ENCODE measurements at places on chromosomes 5 and 9.

GRCh38 chr5:72463449-72464052 lies 43.7 kb downstream of the ZNF366 start:
- no peak for DNase-seq

DNA sequence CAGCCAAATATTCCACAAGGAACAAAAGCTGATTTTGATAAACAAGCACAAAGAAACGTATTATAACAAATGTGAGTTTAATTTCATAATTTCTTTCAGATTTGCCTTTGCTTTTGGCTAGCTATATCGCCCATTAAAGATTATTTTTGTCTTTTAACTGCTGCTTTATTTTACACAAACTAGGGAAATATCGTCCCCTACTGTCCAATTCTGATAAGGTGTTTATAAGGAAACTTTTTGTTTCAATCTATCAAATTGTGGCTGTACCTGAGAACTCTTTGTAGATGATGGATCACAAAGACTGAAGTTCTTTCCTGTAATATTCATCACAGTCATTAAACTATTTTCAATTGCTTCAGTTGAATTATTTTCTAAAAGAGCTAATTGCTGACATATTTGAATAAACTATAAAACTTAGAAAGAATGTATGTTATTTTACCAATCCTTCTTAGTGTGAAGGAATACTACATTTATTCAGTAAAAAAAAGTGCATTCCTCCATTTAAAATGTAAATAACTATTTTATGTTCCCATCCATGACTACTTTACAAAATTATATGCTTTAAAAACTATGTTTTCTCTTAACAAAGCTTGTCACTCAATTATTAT lies 431.3 kb upstream of the ITGA1 start:
- no peak for DNase-seq

- no peak for DNase-seq
These were observed 279.8 kb upstream of the POU5F2 start for GRCh38 chr5:94021246-94021645.

DNA sequence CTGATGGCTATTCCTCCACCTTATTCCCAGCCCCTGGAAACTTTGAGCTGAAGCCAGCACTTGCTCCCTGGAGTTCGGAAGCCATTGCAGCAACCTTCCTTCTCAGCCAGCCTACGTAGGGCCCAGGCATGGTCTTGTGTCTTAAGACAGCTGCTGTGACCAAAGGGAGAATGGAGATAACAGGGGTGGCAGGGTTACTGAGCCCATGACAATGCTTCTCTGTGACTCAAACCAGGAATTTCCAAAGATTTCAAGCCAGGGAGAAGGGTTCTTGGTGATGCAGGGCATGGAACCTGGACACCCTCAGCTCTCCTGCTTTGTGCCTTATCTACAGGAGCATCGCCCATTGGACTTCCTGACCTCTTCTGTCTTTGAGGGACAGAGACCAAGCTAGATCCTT lies 12.2 kb downstream of the SLC31A2 start:
- DNase-seq = no peak

DNA sequence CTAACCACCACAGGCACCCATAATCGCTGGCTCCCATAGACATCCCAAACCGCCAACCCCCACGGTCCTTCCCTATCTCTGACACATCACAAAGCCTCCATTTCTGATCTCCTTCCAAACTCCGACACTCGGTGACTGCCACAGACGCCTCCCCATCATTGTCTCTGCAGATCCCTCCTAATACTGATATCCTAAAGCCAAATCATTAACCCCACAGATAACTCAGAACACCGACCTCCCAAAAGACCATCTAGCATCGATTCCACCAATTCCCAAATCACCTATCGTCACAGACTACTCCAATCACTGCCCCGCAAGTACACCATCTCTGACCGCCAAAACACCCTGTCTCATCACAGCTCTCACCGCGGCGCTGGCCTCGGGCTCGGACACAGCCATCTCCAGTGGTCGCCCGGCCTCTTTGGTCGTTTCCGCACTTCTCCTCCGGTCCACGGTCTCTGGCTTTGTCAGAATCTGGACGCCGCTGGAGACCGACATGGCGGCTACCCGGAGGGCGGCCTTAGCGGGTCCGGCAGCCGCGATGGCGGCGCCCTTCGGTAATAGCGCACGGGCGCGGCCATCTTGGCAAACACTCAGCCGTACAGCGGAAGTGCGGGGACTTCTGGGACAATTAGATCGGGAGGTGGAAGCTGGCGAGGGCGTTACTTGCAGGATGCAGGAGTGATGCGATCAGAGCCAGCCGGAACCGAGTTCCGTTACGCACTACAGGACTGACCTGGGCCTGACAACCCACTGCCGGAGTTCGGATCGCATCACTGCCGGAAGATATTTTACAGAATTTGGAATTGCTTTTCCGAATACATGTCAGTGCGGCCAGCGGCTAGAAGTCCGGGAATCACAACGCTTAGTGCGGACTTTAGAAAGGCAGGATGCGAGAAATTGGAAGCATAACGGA lies at the start of gene ZFP37:
TSS of gene ZFP37 (minus strand) at position 534 of the 916 bp plus-strand sequence. CDS start at position 498, 36 bp downstream.
- peak; percentile 57 for DNase-seq

GRCh38 chr9:137048655-137049543 lies 2.9 kb upstream of the NPDC1 start:
- DNase-seq = no peak

DNA sequence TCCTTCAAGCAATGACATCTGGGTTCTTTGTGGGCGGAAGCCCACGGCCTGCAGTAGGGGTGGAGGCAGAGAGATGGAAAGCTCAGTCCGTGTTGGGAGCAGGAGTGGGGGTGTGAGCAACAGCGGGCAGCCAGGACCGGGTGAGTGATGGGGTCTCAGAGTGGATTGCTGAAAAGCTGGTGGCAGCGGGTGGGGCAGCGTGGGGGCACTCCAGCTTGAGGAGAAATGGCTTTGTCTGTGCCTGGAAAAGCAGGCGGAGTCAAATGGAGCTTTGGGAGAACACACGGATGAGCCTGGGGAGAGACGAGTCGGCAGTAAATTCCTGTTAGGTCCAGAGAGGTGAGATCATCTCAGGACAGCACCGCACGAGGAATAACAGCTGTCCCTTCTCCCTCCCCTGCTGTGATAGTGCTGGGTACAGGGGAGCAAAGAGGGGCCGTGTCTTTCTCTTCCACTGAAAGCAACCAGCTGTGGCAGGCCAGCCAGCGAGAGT lies 42.1 kb downstream of the CACNA1B start:
- no peak for DNase-seq

DNA sequence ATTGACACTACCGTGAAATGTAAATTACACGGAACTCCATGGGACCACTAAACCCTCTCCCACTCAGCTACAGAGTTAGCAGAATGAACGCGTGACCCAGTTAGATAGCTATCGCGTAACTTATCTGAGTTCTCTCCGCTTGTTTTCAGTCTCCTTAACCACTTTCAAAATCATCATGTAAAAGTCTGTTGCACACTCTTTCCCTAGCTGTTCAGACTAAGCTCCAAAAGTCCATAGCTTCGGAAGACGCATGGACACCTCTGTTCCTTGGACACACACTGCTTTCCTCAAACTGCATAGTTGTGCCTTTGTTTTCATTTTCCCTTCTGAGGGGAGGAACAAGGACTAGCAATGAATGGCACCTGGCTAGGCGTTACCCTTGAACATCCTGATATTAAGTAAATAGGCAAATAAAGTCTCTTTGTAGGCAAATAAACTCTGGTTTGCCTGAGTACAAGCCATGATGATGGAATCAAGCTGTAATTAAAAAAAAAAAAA lies 83.3 kb downstream of the DAPK1 start:
- no peak for DNase-seq

DNA sequence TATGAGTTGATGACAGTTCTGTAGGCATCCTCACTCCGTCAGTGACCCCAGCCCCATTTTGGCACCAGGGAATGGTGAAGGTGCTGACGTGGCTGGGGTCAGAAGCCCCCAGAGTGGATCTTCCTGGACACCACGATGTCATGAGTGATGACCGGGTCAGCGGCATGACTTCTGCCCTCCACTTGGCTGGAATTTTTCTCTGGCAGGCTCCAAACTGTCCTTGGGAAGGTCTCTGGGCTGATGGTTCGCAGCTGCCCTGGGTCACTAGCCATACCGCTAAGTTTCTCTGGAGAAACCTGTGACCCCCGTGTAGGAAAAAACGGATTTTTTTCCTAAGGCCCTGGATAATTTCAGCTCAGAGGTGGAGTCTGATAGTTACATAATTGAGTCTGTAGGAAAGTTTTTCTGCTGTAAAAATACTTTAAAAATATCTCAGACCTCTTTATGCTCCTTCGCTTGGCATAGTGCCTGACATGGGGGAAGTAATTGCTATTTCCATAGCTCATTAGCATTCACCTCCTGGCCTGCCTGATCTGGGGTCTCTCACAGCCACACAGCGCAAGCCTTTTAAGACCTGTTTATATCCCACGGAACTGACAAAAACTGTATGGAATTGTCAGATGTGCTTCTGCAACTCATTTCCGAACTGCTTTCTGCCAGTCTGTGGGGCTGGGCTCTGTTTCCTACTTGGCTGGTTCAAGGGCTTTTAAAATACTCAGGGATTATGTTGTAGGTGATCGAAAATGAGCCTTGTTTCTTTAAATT lies 69.2 kb downstream of the ANGPTL2 start:
- DNase-seq = no peak

GRCh38 chr5:179378441-179379271 lies 33.4 kb upstream of the ADAMTS2 start:
- DNase-seq = no peak

DNA sequence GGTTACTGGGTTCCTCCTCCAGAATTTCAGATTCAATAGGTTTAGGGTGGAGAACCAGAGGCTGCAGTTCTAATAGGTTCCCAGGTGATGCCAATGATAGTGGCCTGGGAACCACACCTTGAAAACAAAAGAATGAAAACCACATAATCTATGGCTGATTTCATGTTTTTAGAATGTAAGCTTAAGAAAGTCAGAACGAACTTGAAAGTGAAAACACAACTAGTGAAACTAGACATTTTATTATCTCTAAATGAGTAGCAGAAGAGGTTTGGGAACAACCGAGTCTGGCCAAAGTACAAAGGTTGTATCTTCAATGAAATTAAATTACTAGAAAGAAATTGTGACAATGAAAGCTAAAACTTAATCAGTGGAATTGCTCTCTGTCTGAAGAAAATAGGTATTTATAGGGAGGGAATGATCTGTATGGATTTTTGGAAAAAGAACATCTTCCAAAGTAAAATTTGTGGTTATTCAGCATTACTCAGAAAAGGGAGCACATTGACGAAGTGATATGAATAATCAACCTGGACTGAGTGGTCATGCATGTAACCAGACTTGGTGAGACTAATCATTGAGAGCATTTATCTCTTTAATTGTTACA lies 24.9 kb upstream of the CEP120 start:
- no peak for DNase-seq

DNA sequence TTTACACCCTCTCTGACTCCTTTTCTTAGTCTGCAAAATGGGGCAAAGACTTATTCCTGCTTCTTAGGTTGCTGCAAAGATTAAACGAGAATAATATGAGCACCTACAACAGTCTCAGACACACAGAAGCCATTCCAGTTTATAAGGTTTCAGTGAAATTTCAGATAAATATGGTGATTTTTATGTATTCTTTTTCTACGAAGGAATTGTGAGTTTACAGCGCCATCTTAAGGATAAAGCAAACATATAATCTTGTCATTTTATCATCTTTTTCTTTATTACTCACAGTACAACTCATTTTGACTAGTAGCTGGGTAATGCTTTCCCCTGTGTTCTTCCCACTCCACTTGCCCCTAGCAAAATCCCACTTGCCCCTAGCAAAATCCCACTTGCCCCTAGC lies 29.2 kb upstream of the SMC5 start:
- DNase-seq = no peak

DNA sequence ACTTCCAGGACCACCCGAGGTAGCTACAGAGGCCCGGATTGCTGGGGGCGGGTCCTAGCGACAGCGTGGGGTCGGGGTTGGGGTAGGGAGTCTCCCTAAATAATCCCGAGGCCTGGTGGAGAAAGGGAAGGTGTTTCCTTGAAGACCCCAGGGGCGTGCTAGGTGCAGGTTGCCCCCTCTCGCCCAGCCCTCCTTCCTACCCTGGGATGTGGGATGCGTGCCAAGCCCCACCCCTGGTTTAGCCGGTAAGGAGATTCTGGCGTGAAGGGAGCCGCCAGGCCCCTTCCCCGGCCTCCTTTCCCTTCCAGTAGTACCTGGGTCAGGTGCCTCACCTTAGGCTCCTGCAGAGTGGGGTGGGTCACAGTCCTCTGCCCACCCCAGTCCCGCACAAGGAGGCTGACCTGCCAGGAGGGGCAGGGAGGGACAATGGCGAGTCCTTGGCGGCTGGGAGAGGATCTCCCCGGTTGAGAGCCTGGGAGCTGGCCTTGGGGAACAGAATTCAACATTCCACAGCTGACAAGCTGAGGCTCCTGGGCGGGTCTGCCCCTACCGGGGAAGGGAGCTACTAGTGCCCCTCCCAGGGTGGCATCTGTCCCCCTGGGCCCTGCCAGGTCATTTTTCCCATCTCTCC lies 674 bp downstream of the TSPAN17 start:
- no peak for DNase-seq

- DNase-seq = no peak
These were observed 1.7 kb upstream of the DCP2 start for GRCh38 chr5:112974901-112975300.

DNA sequence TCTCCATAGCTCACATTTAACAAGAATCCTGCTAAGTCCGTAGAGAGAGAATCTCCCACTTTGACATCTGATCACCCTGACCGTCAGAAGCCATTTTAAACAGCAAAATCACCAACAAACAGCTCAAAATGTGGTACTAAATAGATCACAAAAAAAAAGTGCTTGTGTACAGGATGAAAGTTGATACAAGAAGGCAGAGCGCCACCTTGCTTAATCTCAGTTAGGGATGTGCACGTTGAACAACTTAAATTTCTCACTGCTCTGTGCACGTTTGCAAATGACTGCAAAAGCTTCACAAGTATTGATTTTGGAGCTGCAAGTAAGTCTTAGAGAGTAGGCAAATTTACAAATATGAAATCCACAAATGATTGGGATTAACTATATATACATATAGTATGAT lies 63.1 kb upstream of the NREP start:
- DNase-seq = no peak

DNA sequence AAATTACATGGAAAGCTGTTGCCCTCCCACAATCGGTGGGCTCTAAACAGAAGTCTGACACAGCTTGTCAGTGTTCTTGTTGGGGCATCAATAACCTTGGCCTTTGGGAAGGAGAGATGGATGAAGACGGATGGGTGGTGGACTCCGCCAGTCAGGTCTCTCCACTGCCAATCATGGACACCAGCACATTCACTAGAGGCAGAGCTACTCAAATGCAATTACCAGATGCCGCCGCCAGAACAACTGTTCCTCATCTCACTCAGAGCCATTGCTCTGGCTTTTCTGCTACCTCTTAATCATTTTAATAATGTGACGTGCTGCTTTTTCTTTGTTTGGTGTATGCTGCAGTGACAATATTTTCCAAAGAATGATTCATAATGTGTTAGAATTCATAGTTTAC lies 27.9 kb upstream of the SEMA5A start:
- no peak for DNase-seq

DNA sequence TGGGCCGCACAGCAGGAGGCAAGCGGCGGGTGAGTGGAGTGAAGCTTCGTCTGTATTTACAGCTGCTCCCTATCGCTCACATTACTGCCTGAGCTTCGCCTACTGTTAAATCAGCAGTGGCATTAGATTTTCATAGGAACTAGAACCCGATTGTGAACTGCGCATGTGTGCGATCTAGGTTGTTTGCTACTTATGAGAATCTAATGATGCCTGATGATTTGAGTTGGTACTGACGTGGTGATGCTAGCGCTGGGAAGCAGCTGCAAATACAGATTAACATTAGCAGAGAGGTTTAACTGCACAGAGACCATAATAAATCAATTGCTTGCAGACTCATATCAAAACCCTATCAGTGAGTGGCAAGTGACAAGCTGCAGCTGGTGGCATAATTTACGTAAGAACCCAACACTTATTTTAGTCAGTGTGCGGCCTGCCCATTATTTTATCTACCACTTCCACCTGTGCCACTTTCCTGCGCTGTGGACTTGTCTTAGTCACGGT lies 133.4 kb upstream of the CDH9 start:
- no peak for DNase-seq

Measured in stimulated activated CD8-positive, alpha-beta memory T cell treated with anti-CD3 and anti-CD28 coated beads, Interleukin-7, amount 100 ng/mL, for 1 hour (primary cell).